Natural killer cell treated with Interleukin-12 subunit alpha and Interleukin-12 subunit beta and Interleukin-15 and Interleukin-18, amount 100 ng/mL, for 72 hours (primary cell): ENCODE measurements at places on chromosomes 13 and 19. TPM values are rescaled to one million over a fixed set of nuclear protein-coding genes. Genes with fewer than 3 reads are reported as not detected.

PSENEN gene
- 66.4 TPM for total RNA-seq

GYS1 gene
- total RNA-seq, result 119 TPM

ZNF486 gene
- total RNA-seq, result 7.8 TPM

CYP2F1 gene
- not detected for total RNA-seq

LGALS14 gene
- total RNA-seq, result not detected

ZNF506 gene
- total RNA-seq, result 21.1 TPM
